ENCODE measurements at places on chromosomes 5 and 9.

GRCh38 chr5:36561601-36562000, 44.8 kb upstream of the SLC1A3 start:
- no peak for DNase-seq

DNA sequence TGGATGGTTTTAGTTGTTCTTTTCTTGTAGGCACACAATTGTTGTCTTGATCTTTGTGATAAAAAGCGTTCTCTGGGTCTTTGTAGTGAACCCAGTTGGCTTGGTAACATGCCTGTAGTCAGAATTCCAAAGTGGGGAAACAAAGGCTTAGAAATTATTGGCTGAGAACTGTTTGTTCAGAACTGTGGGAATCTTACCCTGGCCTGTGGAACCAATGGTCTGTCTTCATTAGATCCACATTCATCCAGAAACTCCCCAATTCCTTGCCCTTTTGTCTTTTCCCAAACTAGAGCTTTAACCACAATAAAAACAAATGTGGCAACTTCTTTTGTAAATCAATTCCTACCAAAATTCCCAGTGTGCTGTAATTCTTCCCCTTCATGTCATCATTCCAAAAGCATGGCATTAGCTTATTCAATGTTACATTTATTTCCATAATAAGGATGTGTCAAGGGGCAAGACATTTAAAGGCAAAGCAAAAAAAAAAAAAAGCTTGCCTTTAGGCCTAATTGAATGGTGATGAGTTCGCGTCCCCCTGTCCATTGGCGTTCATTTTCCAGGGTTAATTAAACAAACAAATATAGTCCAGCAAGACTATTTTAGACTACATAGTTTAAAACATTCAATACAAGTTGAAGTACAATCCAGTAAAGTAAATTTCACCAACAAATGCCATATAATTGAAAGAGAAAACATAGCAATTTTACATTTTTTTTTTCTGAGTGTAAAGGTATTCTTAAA, 249.8 kb upstream of the ZNF608 start:
- DNase-seq = no peak

GRCh38 chr5:107476783-107477182, 194.0 kb downstream of the EFNA5 start:
- DNase-seq = no peak

DNA sequence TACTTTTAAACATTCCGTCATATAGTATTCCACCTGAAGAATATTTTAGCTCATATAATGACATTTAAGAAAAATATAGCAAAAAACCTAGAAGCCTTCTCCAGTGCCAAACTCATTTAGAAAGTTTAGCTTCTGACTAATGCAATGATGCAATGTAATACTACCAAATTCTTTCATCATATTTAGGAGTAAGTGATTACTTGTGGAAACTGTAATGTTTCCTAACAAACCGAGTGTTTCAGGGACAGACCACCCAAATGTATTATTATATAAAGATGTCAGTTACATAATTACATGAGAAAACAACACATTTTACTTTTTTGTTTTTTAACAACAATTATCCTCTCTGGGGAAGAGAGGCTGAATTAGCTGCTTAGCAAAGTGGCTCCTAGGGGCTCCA, 316.2 kb downstream of the ARL15 start:
- no peak for DNase-seq

GRCh38 chr5:158429564-158429963, 570.6 kb upstream of the CLINT1 start:
- DNase-seq = no peak

- DNase-seq = peak; percentile 22
Measured at GRCh38 chr9:131361202-131361833, 32.6 kb upstream of the PRRC2B start.

- DNase-seq = no peak
Measured at GRCh38 chr9:136119061-136119882, 597 bp upstream of the TMEM250 start.
